ENCODE measurements at places on chromosomes 1 and 21. TPM values are rescaled to one million over a fixed set of nuclear protein-coding genes. Genes with fewer than 3 reads are reported as not detected.
A peak's percentile ranks its signal among the peaks of the same experiment; 100 is the strongest.

DNA sequence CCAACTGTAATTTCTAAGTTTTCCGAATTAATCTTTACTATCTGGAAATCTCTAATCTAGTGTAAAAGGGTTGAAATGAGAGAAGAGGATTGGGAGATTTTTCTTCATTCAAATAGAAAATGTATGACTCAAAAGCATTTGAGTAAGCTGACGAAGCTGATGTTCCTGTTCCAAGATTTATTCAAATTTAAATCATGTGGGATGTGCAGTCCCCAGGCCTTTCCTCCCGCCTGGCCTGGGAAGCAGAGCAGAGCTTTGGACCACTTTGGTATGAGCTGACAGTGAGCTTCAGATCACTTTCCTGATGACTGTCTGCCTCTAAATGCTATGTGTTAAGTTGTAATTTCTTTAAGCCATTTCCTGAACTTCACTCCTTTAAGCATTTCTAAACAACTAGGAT, 192.0 kb downstream of the DHRS3 start:
- no peak for DNase-seq

Gene TP73
- total RNA-seq: 0.63 TPM

Gene DMRTA2
- not detected for total RNA-seq

GRCh38 chr1:36773827-36774541, 260.3 kb downstream of the GRIK3 start:
- DNase-seq: no peak

Gene OR10Z1
- total RNA-seq: not detected

GRCh38 chr1:3714284-3714741, 37.9 kb upstream of the CCDC27 start:
- DNase-seq: no peak

GRCh38 chr1:33161061-33161681, 20.7 kb downstream of the TRIM62 start:
- DNase-seq: no peak

Gene RHEX
- 12.5 TPM for total RNA-seq

Gene ATP5IF1
- total RNA-seq: 44.6 TPM

DNA sequence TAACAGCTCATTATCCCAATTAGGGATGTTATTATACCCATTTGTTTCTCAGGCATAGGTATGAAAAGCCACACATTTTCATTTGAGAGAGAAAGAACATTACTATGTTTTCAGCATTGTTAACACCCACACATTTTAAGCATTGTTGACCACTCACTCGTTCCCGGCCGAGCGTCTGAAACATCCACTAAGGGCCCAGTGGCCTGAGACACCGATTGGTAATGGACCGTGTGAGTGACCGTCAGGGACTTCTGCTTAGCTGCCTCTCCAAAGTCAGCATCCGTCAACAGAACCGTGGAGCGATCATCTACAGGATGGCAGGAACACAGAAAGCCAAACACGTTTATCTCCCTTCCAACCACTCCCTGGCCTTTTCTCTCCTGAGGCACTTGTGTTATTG, 184.6 kb downstream of the PCP4 start:
- DNase-seq: no peak

Gene LYPD8
- total RNA-seq: not detected

GRCh38 chr1:186715887-186716809, 35.9 kb upstream of the PTGS2 start:
- no peak for DNase-seq

- DNase-seq: no peak
Observed at GRCh38 chr1:3579626-3580025, 31.7 kb downstream of the MEGF6 start.

GRCh38 chr1:35499652-35500176, 57.5 kb downstream of the KIAA0319L start:
- DNase-seq: no peak

- DNase-seq: no peak
Observed at GRCh38 chr1:204323887-204324286, 35.8 kb downstream of the PLEKHA6 start.

Gene ZNF691
- 10.3 TPM for total RNA-seq

DNA sequence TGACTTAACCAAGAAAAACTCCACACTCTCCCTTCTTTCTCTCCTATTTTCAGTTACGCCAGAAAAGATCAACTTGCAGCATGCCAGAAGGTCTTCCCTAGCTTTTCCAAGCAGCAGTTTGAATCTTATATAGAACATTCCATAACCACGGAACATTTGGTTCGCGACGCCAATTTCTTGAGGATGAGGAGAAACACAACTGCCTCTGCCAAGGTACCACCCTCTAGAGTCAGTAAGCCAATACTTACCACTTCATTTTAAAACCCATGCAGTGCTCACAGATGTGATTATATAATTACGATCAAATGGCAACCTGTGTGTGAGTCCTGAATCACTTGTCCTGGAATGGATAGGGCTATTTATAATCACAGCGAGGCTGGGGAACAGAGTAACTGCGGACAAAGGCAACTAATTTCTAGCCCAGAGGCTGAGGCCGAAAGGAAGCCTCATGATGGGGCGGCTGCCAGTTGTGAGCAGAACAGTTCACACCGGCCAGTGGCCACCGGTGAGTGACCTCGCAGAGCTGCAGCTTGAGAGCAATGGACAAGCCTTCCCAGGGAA, 43.2 kb upstream of the BACE2 start:
- DNase-seq: no peak

- DNase-seq: no peak
Observed at GRCh38 chr21:33203371-33203724, 26.4 kb upstream of the IFNAR2 start.

GRCh38 chr1:115505148-115505571, 136.6 kb upstream of the VANGL1 start:
- DNase-seq: peak; percentile 58

DNA sequence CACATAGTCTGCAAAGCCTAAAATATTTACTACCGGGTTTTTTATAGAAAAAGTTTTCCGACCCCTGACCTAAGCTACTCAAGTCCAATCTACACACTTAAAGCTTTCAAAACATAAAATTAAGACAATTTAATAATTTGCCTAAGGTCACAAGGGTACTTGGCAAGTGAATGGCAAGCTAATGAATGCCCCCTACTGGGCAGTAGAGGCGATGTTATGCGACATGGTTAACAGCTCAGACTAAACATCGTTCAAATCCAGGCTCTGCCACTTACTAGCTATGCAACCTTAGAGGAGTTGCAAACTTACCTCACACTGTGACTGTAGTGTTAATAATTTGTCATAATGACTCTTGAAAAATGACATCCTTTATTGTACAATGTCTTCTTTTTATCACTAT, 317.2 kb upstream of the NFIA start:
- DNase-seq: no peak

Gene FAM177B
- total RNA-seq: 0.53 TPM

- DNase-seq: no peak
Observed at GRCh38 chr1:211613108-211613947, 34.4 kb upstream of the SLC30A1 start.

DNA sequence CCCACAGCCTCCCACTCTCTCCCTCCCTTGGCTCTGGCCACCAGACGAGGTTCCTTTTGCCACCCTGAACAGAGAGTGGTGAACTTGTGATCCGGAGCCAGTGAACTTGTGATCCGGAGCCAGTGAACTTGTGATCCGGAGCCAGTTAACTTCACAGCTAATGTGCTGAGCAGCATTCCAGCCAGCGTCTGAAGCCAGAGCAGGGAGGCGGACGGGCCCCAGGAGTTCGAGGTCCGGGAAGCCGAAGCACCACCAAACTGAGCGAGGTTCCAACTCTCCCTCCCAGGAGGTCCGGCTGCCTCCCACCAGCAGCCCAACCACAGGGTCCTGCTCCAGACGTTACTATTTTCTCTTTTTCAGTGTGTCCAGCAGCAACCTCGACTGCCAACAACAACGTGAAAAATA, 85.8 kb downstream of the SYF2 start:
- no peak for DNase-seq

Gene ERMAP
- total RNA-seq: 12.3 TPM

DNA sequence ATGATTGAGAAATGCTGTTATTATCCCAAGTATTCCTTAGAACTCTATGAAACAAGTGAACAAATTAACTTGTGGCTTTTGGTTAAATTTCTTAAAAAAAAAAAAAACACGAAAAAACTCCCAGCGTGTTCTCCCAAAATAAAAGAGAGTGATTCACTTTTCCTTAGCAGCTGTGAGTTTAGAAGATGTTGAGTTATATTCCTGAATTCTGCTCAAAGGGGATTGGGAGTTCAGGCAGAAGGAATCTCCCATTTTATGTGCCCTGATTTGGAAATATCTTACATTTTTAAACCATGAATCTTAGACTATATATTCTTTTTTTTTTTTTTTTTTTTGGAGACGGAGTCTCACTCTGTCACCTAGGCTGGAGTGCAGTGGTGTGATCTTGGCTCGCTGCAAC, 34.3 kb downstream of the SMG7 start:
- no peak for DNase-seq

Gene ATP5PO
- total RNA-seq: 106 TPM

Gene KANK4
- total RNA-seq: 6.2 TPM

Gene BEST4
- not detected for total RNA-seq

GRCh38 chr1:186762653-186763052, 66.1 kb upstream of the PLA2G4A start:
- no peak for DNase-seq

GRCh38 chr1:31734582-31735107, 29.5 kb downstream of the ADGRB2 start:
- DNase-seq: no peak

- DNase-seq: peak; percentile 76
Observed at GRCh38 chr1:169941982-169942830, 48.5 kb upstream of the SCYL3 start.

Gene GREM2
- total RNA-seq: 4.7 TPM

DNA sequence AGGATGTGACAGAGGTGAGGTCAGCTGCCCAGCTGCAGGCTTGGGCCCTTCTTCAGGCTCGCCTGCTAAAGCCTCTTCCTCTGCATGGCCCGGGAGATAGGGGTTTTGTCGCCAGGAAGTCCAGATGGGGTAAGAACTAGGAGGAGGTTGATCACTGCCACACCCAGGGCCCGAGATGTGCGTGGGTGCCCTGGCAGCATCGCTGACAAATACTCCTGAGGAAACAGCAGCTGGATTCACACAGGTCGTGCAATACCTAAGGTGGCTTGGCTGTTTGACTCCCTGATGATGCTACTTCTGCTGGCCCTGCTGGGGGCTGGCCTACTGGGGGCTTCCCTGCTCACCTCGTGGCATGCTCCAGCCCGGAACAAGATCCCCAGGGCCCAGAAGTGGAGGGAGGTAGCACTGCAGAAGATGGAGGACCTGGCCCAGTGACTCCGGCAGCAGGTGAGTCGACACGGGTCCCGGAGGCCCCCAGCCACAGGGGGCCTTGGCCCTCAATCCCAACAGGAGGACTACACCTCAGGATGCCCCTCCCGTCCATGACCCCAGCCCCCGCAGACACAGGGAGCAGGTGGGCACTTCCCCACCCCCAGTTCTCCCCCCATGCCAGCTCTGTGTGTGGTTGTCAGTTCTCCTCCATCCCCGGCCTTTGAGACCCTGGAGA, 29.6 kb downstream of the FAAH start:
- no peak for DNase-seq

- DNase-seq: no peak
Observed at GRCh38 chr1:15736892-15737261, 819 bp downstream of the SLC25A34 start.

GRCh38 chr1:23627069-23627735, 64.4 kb upstream of the RPL11 start:
- no peak for DNase-seq

GRCh38 chr1:36859926-36860325, 174.4 kb downstream of the GRIK3 start:
- DNase-seq: no peak

DNA sequence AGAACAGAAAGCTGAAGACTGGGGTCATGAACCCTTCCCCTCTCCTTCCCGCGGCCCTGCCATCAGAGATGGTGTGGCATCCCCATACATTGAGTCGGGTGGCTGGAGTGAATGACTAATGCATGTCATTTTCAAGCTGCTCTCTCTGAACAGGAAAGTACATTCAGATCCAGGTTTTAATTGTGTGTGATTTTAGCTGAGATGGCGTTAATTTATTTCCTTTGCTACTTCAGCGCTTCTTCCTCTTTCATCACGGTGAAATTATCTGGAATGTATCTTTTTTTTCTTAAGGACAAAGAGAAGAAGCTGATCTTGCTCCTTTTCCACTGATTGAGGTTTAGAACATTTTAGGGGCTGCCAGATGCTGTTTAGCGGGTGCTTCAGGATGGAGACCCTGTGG, 8.6 kb upstream of the LRRN2 start:
- no peak for DNase-seq

GRCh38 chr1:7313081-7313546, 458.0 kb upstream of the VAMP3 start:
- DNase-seq: peak; percentile 17

- DNase-seq: no peak
Observed at GRCh38 chr1:151885479-151885878, 23.8 kb downstream of the THEM4 start.

GRCh38 chr1:80171631-80172030, 1165.1 kb upstream of the ADGRL4 start:
- DNase-seq: no peak

Gene KLHDC7A
- total RNA-seq: 3.3 TPM

Gene PPM1J
- 0.37 TPM for total RNA-seq

GRCh38 chr1:100127226-100127625, 5.5 kb downstream of the SASS6 start:
- no peak for DNase-seq

Gene SLC1A7
- total RNA-seq: not detected

- no peak for DNase-seq
Observed at GRCh38 chr1:178908358-178908757, 37.5 kb upstream of the ANGPTL1 start.

- peak; percentile 90 for DNase-seq
Observed at GRCh38 chr1:222634180-222635013, 16.5 kb downstream of the MIA3 start.

- DNase-seq: no peak
Observed at GRCh38 chr1:56477164-56478111, 101.9 kb downstream of the PLPP3 start.

Gene FHAD1
- total RNA-seq: 2.0 TPM

Gene LCE1E
- not detected for total RNA-seq

Gene GLMN
- 31.0 TPM for total RNA-seq

DNA sequence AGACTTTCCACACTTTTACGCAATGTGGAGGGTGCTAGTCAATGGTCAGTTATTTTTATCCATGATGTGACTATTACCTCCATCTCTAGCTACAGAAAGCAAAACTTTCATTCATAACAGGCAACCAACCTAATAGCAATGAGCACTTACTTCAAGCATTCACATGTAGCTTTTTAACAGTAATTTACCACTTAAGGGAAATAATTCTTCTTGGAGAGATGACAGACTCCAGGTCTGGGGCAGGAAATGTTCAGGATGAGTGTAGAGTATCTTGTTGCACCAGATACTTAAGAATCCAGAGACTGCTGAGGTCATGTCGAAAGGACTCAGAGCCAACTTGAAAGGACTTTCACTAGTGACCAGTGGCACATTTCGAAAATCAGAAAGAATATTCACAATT, 347.6 kb downstream of the CHRM3 start:
- DNase-seq: no peak

GRCh38 chr1:92536980-92537884, 50.5 kb upstream of the GFI1 start:
- DNase-seq: no peak

Gene FNDC10
- 0.58 TPM for total RNA-seq

Gene SYT14
- 2.4 TPM for total RNA-seq

Gene GUCA2B
- total RNA-seq: not detected

Gene ADAMTS4
- total RNA-seq: 4.4 TPM
